Left kidney (tissue), 8 donors: ENCODE measurements at places on chromosomes 11 and 22.

DNA sequence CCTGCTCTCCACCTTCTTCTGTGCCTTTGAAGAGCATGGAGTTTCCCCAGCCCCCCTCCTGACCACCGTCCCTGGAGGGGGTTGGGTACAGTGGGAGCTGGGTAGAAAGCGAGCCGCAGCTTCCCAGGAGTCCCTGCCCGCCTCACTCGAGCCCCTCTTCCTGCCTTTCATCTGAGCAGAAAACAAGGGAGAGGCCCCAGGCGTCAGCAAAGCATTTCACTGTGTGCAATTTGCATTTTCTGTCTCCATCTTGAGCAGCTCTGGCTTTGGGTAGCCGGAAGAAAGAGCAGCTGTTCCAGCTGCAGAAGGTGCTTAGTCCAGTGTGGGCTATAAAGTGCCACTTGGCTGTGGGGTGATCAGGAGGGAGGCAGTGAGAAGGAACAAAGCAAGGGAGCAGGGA is 229.7 kb downstream of the CEP164 start:
- DNase-seq: no peak

- DNase-seq: peak; percentile 80
Observed at GRCh38 chr11:783581-784015, 6.3 kb downstream of the CEND1 start.

- no peak for DNase-seq
Observed at GRCh38 chr11:20084921-20085814, 75.1 kb downstream of the DBX1 start.

GRCh38 chr22:39534591-39535356 is 2.2 kb upstream of the RPS19BP1 start:
- DNase-seq: peak; percentile 85

GRCh38 chr11:70048279-70049024 is 29.7 kb upstream of the ANO1 start:
- DNase-seq: peak; percentile 19

GRCh38 chr11:75236062-75236461 is 4.5 kb upstream of the TPBGL start:
- DNase-seq: no peak

DNA sequence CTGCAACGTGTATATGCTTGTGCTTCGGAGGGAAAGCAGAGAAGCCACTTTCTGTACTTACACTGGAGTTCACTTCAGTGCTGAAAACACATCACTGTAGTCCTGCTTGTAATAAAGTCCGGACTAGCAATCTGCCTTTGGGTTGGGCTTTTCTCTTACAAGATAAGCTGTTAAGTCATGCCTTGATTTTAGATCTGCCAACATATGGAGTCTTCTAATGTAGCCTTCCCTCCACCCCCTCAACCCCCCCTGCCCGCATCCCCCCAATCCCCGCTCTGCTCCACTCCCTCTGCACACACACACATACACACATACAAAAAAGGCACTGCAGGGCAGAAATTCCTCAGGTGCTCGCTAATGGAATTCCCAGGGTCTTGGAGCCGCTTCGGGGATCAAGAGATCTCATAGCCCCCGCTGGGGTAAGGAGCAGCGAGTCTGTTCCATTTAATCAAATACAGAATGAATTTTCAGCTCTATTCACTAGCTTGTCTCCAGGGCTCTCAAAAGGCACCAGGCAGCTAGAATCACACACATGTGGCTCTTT is 3.4 kb downstream of the CDON start:
- peak; percentile 68 for DNase-seq

- no peak for DNase-seq
Observed at GRCh38 chr11:8095371-8095770, 14.4 kb downstream of the TUB start.

DNA sequence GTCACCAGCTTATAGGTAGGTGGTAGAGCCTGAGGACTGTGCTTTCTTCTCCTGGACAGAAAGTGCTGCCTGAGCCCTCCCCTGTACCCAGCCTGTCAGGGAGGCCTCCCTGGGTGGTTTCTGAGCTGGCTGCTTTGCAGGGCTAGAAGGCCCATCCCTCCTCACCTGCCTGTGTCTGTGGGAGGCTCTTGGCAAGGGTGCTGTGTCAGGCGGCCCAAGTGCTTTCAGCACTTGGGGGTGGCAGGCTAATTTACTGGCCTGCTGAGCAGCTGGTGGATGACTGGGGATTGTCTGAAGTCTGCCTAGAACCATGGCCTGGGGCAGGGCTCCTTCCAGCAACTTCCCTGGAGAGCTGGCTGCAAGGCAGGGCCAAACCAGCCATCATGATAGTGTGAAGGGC is 139.0 kb upstream of the NAV2 start:
- DNase-seq: no peak

DNA sequence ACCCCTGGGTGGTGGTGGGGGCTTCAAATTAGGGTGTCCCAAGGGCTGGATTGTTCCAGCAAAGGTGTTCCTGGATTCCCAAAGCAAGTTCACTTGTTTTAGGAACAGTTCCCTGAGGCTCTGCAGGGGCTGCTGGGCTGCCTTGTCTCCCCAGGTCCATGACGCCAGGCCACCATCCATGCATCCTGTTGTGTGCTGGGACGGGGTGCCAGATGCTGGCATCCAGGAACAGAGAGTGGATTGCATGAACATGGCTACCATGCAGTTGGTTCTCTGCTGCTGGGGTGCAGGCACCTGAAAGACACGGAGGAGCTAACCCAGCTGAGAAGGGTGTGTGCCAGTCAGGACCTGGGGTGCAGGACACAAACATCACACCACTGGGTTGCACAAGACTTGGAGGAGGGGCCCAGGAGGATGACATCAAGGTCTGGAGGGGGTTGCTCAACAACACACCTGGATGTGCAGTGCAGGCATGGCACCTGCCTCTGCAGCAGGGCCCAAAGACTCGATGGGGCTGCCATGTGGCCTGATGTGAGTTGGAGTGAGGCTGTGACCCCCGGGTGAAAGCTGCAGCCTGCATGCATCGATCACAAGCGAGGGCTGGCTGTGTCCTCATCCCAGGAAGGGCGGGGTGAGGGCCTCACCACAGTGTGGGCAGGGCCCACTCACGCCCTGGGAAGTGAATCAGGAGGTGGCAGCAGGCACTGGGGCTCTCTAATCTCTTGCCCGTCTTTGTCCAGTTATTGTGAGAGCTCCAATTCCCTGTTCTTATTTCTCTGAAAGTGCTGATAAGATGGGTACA is 74.0 kb upstream of the CLDN5 start:
- no peak for DNase-seq

GRCh38 chr22:42180349-42180842 is 49.8 kb upstream of the CYP2D6 start:
- no peak for DNase-seq

DNA sequence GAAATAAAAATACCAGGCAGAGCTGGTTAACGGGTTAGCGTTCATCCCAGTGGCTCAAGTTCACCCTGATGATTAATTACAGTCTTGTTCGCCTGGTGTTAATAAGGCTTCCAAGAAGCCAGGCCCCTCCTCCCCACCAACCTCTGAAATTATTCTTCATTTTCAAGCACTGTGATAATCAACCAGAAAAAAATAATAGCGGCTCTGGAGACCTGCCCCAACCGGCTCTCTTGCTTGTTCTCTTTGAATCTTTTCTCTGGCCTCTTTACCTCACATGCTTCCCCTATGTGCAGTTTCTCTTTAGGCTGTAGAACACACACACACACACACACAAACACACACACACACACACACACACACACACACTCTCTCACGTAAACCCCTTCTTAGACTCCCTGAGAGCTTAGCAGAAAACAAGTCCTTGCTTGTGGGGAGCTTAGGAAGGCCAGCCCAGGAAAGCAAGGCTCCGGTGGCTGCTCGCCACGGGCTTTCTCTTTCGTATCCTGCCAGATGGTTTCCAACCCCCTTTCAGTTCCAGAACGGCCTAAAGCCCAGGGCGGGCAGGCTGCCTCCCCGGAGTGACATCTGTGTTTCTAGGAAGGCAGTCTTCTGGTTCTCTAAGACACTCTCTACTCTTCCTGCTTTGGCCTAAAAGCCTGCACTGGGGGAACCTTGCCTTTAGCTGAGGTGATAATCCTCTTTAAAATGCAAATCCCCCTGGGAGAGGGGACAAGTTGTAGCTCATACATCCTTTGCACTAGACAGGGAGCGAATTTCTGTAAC is 106.4 kb upstream of the SESN3 start:
- no peak for DNase-seq

DNA sequence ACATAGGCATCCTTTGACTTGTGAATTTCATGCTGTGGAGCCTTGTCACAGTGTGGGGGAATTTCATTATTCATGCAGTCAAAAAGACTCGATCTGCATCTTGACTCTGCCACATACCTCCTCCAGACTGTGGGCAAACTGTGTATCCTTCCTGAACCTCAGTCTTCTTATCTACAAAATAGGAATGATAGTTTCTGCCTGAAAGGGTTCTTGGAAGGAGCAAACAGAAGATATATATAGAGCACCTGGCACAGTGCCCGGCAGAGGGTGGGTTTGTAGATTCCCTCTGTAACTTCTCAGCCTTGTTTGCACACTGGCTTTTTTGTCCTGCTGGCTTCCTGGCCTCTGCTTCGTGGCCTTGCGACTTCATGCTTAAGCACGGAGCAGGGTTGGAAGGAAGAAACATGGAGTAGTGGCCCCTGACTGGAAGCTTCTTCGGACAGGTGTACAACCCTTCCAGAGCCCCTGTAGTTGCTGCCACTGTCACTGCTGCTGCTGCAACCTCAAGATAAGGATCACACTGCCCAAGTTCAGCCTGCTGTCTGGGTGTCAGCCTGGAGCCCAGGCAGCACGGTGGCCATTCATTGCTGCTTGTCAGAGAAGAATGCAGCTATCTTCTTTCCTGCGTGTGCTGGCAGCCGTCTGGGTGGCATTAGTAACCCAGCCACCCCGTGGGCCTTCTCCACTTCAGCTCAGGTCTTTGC is 106.4 kb downstream of the MICAL2 start:
- no peak for DNase-seq

GRCh38 chr11:16958833-16959232 is 55.4 kb downstream of the PLEKHA7 start:
- no peak for DNase-seq

- DNase-seq: no peak
Observed at GRCh38 chr11:27505781-27506180, 788 bp downstream of the LIN7C start.

- DNase-seq: no peak
Observed at GRCh38 chr11:27938011-27938410, 169.9 kb downstream of the KIF18A start.

GRCh38 chr22:27751277-27752070 is 50.1 kb downstream of the MN1 start:
- DNase-seq: no peak

DNA sequence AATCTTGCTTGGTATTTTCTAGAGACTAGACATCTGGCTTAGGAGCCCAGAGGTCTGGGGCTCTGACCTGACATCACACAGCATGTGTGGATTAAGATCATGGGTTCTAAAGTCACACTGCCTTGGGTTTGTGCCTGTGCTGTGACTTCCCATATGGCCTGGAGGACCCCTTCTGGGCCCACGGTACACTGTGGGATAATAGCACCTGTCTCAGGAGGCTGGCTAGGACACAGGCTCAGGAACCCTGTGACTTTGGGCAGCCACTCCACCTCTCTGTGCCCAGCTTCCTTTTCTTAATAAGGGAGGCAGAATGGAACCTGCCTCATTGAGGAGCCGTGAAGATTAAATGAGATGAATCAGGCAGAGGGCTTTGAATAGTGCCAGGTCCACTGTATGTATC is 99.2 kb upstream of the B3GAT1 start:
- DNase-seq: no peak

GRCh38 chr11:76863196-76863777 is 2.6 kb downstream of the ACER3 start:
- DNase-seq: no peak
